ENCODE measurements at places on chromosomes 16 and 17. TPM values are rescaled to one million over a fixed set of nuclear protein-coding genes. Genes with fewer than 3 reads are reported as not detected.

- no peak for DNase-seq
Measured at GRCh38 chr17:76565728-76566612, 19.7 kb downstream of the ST6GALNAC2 start.

Gene CLDN6
- 0.32 TPM for polyA plus RNA-seq

Gene SDR42E2
- not detected for polyA plus RNA-seq

Gene FBXW10B
- 1.9 TPM for polyA plus RNA-seq

Gene ALOX12
- polyA plus RNA-seq: 0.79 TPM

Measured in hindlimb muscle (tissue), 1 donor.